ENCODE measurements at places on chromosomes 13 and 19.

DNA sequence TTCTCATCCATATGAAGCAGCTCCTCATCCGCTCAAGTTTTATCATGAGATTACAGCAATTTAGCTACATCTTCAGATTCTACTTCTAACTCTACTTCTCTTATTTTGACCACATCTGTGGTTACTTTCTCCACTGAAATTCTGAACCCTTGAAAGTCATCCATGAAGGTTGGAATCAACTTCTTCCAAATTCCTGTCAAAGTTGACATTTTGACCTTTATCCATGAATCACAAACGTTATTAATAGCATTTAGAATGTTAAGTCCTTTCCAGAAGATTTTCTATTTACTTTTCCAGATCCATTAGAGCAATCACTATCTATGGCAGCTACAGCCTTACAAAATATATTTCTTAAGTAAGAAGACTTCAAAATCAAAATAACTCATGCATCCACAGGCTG lies 421.7 kb upstream of the GPC6 start:
- DNase-seq, result no peak

GRCh38 chr19:18109733-18110608 lies 12.4 kb downstream of the MAST3 start:
- peak; percentile 44 for DNase-seq

- no peak for DNase-seq
Measured at GRCh38 chr19:3803986-3804385, 17.8 kb upstream of the MATK start.

DNA sequence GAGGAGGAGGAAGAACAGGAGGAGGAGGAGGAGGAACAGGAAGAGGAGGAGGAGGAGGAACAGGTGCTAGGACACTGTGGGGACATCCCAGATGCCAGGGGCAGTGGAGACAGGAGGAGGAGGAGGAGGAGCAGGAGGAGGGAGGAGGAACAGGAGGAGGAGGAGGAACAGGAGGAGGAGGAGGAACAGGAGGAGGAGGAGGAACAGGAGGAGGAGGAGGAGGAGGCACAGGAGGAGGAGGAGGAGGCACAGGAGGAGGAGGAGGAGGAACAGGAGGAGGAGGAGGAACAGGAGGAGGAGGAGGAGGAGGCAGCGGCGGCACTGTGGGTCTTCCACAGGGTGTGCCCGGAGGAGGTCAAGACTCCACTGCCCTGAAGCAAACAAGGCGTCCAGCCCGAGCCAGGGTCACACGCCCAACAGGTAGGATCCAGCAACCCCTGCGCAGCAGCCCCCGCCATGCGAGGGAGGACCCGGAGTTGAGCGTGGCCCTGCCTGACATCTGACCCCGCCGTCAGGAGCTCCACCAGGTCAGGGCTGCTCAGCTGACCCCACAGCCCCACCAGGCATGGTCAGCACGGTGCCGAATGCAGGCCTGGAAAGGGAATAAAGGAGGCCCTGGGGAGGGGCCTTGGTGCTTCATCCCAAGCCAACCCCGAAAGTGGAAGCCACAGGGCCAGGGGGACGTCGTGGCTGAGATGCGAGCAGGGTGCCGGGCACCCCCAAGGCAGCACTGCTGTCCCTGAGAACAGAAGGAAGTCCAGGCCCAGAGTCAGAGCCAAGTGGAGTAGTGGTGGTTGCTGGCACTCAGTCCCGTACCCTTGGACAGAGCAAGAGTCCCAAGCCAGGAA lies 9.2 kb downstream of the SBNO2 start:
- DNase-seq, result no peak

DNA sequence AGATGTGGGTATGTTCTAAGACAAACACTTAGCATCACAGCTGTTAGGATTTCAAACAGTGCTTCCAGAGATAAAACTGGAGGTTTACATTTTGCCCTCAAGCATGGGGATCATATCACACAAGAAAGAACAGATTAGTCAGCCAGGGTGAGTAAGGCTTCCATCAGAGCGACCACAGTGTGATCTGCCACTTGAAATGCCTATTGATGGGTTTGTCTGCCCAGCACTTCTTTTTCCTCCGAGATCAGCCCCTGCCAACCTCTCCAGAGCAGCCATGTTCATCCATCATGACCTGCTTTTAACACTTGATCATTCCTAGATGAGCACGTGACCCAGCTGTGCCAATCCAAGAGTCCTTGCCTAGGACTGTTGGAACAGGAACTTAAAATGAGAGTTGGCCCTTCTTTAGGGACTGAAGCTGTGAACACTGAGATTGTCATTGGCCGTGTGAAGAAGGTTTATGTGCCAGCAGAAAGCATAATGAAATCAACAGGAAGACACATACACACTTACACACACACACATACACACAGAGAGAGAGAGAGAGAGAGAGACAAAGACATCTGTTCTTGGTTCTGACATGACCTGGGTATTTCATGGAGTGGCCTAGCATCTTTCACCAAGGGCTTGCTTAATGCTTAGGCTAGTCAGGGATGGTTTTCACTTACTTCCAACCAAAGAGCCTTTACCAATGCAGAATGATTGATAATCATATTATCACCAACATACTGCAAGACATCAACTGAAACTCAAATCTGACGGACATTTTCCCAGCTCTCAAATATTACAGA lies 5.2 kb upstream of the CEBPG start:
- DNase-seq, result no peak

- no peak for DNase-seq
Measured at GRCh38 chr13:60511637-60512036, 114.6 kb downstream of the TDRD3 start.

GRCh38 chr19:6632002-6632621 lies 37.8 kb downstream of the TNFSF14 start:
- peak; percentile 49 for DNase-seq

- peak; percentile 25 for DNase-seq
Measured at GRCh38 chr19:13441810-13442512, 64.3 kb downstream of the CACNA1A start.

- DNase-seq, result no peak
Measured at GRCh38 chr13:97892717-97893116, 60.8 kb upstream of the IPO5 start.

- DNase-seq, result no peak
Measured at GRCh38 chr19:39878398-39878797, 32.2 kb upstream of the FBL start.

GRCh38 chr19:14476673-14477401 lies 1.7 kb upstream of the PTGER1 start:
- DNase-seq, result peak; percentile 31

GRCh38 chr19:54792814-54793213 lies 10.6 kb upstream of the KIR2DL4 start:
- DNase-seq, result no peak

GRCh38 chr19:10603084-10603872 lies 16.2 kb upstream of the AP1M2 start:
- peak; percentile 47 for DNase-seq

DNA sequence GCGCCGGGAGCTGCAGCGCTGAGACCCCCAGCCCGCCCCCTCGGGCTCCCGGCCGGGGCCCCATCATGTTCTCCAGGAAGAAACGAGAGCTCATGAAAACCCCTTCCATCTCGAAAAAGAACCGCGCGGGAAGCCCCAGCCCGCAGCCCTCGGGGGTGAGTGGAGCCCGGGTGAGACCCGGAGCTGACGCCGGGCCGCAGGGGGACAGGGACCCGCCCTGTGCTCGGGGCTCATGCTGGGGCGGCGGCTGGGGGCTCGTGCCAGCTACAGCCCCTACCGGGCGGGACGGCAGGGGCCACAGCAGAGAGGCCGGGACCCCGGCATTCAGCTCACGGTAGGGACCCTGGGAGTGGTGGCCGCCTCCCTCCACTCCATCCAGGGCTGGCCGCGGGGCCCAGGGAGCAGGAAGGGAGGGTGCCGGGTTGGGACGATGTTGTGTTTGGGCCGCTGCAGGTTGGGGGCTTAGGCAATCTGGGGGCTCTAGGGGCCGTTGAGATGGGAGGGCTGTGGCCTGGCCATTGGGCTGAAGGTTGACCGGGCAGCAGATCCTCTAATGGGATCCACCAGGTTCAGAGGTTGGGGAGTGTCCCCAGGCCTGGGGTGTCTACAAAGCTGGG lies 482 bp downstream of the ARHGAP45 start:
- DNase-seq, result peak; percentile 69

GRCh38 chr13:27621116-27621365 lies 651 bp upstream of the POLR1D start:
- DNase-seq, result no peak

DNA sequence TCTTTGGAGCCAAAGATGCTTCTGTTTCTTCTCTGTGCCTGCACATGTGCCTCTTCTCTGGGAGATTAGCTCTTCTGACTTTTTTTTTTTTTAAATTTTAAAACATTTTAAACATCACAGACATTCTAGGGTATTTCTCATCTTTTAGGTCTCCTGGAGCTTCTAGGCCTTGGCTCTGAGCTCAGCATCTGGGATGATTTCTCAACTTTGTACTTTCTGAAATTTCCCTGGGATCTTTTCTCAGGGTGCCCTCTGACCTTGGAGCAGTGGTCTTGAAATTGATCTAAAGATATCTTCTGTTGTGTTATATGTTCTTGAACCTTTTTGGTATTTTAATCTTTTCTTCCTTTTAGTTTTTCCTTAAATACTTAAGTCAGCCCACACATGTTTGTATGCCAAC lies 6.2 kb downstream of the WASF3 start:
- DNase-seq, result no peak

GRCh38 chr19:12574036-12574435 lies 22.8 kb upstream of the ZNF564 start:
- no peak for DNase-seq

- no peak for DNase-seq
Measured at GRCh38 chr13:28890712-28891111, 70.6 kb downstream of the MTUS2 start.

GRCh38 chr13:91586609-91587008 lies 188.2 kb downstream of the GPC5 start:
- no peak for DNase-seq

- no peak for DNase-seq
Measured at GRCh38 chr19:33207040-33207620, 13.0 kb downstream of the LRP3 start.

GRCh38 chr19:31575846-31576335 lies 226.7 kb upstream of the TSHZ3 start:
- DNase-seq, result no peak

- peak; percentile 83 for DNase-seq
Measured at GRCh38 chr19:14090509-14091080, at the start of gene SAMD1. TSS of gene SAMD1 (minus strand) at chr19:14090751.

DNA sequence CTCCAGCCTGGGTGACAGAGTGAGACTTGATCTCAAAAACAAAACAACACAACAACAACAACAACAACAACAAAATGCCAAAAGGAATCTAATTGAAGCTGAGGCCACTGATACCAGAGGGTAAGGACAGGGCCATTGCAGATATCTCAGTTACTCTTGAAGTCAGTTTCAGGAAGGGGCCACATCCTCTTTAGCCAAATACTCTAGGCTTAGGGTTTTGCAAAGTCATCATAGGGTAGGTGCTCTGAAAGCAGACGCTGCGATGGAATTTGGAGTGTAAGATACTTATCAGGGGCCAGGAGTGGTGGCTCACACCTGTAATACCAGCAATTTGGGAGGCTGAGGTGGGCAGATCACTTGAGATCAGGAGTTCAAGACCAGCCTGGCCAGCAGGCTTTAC lies 46.6 kb upstream of the UBAC2 start:
- no peak for DNase-seq

- no peak for DNase-seq
Measured at GRCh38 chr13:45718063-45718462, 15.9 kb downstream of the CBY2 start.

DNA sequence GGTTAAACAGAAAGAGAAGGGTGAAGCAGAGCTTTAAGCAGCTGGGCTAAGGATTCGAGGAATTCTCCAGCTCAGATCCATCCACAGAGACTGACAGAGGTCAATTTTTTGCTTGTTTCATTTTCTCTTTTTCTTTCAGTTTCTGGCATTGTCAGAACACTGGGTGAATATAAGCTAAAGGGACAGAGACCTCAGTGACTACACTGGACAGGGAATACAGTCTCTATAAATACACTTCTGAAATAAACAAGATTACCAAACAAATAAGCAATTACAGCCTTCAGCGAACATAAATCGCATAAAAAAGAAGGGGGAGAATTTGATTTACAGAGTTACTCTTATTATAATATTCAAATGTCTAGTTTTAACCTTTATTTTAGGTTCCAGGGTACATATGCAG lies 3.7 kb upstream of the ZNF441 start:
- no peak for DNase-seq

GRCh38 chr13:30192320-30193093 lies 114.8 kb downstream of the KATNAL1 start:
- no peak for DNase-seq

DNA sequence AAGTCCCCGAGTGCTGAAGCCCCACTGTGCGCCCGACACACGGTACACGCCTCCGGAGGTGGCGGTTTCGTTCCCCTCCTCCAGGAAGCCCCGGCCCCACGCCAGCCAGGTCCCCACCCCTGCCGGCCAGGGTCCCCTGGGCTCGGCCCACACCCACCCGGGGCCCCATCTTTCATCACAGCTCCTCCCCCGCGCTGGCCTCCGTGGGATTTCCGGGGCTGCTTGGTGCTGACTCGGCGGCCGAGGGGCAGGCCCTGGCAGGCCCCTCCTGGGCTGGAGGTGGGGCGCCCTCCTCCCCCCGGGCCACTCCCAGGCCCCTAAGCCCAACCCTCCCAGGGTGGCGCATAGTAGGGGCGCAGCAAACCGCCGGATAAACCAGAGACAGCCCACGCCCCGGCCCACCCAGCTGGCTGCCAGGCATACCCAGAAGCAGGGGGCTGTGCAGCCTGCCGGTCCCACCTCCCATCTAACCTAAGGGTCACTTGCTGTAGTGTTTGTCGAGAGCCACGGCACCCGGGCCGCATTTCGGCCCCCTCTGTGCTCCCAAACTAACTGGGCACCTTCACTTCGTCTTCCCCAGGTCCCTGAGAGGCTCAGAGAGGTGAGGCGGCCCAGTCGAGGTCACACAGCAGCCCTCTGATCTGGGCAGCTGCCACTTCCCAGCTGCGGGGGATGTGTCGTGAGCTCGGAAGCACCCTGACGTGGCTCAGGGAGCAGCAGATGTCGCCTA lies 6.6 kb downstream of the ZBTB7A start:
- peak; percentile 61 for DNase-seq

Data from T-helper 17 cell (primary cell).